ENCODE measurements at places on chromosomes 7 and 10. TPM values are rescaled to one million over a fixed set of nuclear protein-coding genes. Genes with fewer than 3 reads are reported as not detected.

NUTM2D gene
- 4.2 TPM for total RNA-seq

ANKRD1 gene
- 1,867 TPM for total RNA-seq

FOXP2 gene
- 5.5 TPM for total RNA-seq

RNF148 gene
- 0.63 TPM for total RNA-seq

NACAD gene
- 5.5 TPM for total RNA-seq

TLX1 gene
- total RNA-seq, result not detected

APBB1IP gene
- total RNA-seq, result 18.4 TPM

GLI3 gene
- 8.1 TPM for total RNA-seq

TDRD1 gene
- 0.77 TPM for total RNA-seq

UTF1 gene
- not detected for total RNA-seq

PHF14 gene
- total RNA-seq, result 17.2 TPM

ASZ1 gene
- total RNA-seq, result not detected

SPDYE11 gene
- total RNA-seq, result not detected

TMEM140 gene
- total RNA-seq, result 12.0 TPM

CALML3 gene
- not detected for total RNA-seq

UFSP1 gene
- total RNA-seq, result 2.7 TPM

TBXAS1 gene
- total RNA-seq, result 10.0 TPM

SLC29A4 gene
- 12.5 TPM for total RNA-seq

Measured in left cardiac atrium (tissue), 4 donors.